ENCODE measurements at places on chromosomes 4 and X.

DNA sequence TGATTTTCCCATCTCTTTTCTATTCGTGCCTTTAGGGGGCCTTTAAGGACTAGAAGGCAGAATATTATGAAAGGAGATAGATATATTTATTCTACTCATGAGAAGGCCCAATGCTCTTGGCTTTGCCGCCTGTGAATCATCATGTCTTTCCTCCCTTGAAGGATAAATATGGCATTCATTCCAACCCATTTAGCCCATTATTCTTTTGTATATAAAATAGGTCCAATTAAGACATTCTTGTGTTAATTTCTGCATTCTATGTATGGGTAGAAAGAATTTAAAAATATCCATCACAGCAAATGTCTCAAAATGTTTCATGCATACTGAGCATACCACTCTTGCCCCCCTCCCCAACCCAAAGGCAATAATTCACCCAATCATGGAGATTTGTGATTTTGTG, 115.1 kb downstream of the AFF2 start:
- no peak for DNase-seq

DNA sequence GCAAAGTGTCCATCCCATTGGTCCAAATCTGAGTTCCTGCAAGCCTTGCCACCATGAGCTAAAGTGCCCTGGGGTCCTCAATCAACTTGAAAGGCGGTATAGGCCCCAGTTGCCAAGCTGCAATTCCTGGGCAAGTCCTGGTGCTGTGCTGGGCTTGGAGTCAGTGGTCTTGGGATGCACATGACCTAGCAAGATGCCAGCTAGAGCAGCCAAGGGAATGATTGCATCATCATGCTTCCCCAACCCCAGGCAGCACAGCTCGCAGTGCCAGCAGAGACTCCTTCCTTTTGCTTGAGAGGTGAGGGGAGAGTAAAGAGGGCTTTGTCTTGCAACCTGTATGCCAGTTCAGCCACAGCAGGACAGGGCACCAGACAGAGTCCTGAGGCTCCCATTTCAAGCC, 50.5 kb downstream of the KCNIP4 start:
- DNase-seq = no peak

DNA sequence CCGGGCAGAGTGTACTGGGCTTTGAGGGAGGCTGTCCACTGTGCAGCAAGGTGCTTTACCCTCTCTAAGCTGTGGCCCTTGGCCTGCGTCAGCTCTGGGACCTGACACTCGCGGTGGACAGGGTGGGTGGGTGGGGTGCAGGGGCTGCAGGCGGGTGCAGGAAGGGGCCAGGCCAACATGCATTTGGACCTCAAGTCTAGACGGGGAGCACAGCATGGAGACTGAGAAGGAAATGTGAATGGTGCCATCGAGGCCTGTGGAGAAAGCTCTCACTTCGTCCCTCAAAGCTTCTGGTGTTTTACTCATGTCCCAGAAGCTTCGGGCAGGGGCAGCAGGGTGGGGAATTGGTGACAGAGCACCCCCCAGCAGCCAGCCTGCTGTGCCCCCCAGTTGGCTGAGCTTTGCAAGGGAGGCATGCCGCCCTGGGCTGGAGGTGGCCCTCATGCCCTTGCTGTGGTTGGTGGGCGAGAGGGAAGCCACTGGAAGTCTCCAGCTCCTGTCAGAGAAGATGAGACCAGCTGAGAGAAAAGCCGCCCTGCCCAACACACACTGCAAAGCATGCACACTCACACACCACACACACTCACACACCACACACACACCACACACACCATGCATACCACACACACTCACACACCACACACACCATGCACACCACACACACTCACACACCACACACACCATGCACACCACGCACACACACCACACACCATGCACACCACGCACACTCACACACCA, 12.3 kb downstream of the PNMA6E start:
- no peak for DNase-seq

- DNase-seq = no peak
These were observed 180.3 kb upstream of the TENM3 start for GRCh38 chr4:182062936-182063335.

DNA sequence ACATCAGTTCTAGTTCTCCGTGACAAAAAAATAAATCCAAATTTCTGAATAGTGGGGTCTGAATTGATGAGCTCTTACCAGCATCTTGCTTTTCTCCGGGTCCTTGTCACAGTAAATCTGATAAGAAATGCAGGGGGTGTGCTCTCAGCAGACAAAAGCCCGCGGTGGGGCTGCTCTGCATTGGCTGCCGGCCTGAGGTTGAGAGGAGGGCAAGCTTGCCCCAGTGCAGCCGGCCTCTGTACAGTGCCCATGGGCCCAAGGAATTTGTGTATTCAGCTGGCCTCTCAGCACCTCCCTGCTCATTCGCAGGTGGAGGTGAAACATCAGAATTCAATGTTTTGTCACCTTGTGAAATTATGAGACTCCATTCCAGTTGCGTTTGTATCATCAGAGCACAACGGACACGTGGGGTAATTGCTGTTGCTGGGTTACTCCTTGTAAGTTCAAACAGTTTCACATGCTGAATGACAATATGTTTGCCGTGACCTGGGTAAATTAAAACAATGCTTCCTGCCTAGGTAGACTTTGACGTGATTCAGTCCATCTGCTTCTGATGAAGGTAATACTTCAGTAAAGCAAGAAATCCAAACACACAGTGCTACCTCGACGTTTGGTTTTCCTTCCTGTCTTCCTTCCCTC, 596.4 kb downstream of the MID1IP1 start:
- DNase-seq = no peak

DNA sequence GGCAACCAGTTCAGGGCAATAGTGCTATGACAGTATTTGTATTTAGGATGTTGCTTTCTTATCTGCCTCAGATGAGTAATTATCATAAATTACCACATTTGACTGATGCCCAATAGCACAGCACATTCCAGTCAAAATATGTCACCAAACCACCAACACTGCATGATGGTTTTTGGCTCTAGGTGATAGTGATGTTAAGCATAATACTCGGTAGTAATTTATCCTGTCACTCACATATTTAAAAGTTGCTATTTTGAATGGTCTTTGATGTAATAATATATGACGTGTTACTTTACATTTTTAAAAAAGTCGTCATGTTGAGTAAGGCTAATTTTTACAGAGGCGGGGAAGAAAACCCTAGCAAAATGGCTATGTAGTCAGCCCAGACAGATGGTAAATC, 42.5 kb downstream of the UNC5C start:
- DNase-seq = no peak

GRCh38 chr4:172978848-172979247, 189.8 kb upstream of the GALNT7 start:
- no peak for DNase-seq

DNA sequence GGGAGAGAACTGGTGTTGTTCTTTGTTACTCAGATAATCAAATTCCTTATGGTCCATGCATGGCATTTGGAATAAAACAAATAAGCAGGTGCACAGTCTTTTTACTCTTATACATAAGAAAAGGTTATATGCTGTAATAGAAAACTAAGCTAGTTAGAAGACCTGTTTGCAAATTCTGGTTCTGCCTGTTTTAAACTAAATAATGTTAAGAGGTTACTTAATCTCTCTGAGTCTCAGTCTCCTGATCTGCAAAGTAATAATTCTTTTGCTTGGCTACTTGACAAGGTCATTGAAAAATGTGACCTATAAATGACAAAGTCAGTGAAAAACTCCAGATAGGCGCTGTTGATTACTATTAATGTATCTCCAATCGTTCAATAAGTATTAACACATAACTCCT, 42.5 kb upstream of the ANXA3 start:
- no peak for DNase-seq

- DNase-seq = no peak
These were observed 31.4 kb upstream of the RBPJ start for GRCh38 chr4:26289401-26289800.

GRCh38 chr4:69104719-69105275, 8.5 kb downstream of the UGT2B7 start:
- no peak for DNase-seq

DNA sequence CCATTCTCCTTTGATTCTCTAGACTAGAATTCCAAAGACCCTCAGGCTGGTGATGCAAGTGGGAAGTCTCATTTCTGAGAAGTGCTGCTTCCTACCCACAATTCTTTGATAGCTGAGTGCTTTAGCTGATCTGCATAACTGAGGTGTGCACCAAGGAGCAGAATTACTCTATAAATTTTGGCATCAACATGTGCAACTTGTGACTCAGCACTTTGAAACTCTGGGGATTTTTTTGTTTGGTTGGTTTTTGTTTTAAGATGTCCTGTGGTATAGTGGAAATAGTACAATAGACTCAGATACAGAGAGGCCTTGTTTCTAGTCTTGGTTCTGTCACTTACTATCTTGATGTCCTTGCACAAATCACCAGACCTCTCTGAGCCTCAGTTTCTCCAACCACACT, 148.4 kb downstream of the AR start:
- no peak for DNase-seq

- DNase-seq = no peak
These were observed 54.0 kb upstream of the FAM120C start for GRCh38 chrX:54237014-54237413.

- DNase-seq = no peak
These were observed 33.7 kb upstream of the MSANTD1 start for GRCh38 chr4:3215256-3215655.

- DNase-seq = no peak
These were observed 37.1 kb downstream of the BRCC3 start for GRCh38 chrX:155108427-155108826.

- DNase-seq = no peak
These were observed 449 bp downstream of the CTPS2 start for GRCh38 chrX:16711893-16712547.

GRCh38 chr4:100826808-100827548, 309.2 kb upstream of the EMCN start:
- DNase-seq = no peak

- no peak for DNase-seq
These were observed 8.9 kb downstream of the MSANTD1 start for GRCh38 chr4:3257556-3258482.

DNA sequence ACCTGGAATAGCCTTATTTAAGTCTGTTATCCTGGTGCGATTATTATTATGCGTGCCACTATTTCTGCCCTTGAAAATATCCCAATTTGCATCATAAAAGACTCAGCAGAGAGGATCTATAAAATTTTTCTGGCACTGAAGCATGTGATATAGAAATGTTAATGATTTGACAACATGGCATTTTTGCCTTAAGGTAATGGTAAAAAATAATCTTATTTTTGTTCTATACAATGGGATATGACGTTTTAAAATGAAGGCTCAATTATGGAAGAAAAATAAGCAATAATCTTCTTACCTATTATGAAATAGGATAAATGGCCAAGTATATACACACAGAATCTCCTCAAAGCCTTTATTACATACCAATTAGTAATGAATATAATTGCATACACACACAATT, 113.5 kb downstream of the PDGFC start:
- no peak for DNase-seq

DNA sequence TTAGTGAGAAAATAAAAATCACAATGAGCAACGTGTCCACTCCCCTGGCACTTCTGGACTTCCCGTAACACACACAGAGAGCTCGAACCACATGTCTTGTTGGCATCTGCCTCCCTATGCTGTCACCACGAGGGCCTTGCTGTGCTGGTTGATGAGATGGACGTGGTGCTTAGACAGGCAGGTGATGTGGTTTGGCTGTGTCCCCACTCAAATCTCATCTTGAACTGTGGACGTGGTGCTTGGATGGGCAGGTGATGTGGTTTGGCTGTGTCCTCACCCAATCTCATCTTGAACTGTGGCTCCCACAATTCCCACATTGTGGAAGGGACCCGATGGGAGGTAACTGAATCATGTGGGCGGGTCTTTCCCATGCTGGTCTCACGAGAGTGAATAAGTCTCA, 40.0 kb downstream of the FGFRL1 start:
- DNase-seq = no peak

DNA sequence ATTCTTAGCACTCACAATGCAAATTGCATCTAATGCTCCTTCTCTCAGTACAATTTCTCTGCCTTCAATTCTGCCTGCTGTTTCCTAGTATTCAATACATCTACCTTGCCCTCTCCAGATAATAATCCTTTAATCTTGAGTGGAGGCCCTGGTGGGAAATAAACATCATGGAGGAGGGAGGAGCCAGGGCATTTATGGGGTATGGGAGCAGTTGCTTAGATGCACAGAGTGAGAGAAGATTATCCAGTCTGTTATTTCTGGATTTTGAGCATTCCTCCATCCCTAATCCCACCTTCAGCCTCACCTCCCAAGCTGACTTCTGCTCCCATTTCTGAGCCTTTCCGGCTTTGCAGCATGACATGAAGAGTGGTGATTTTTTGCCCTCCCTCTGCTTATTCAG, 127.9 kb upstream of the PPP3CA start:
- DNase-seq = no peak

- DNase-seq = no peak
These were observed 27.6 kb downstream of the C4orf54 start for GRCh38 chr4:99629962-99630554.

- DNase-seq = no peak
These were observed 17.8 kb upstream of the RNF4 start for GRCh38 chr4:2451036-2451520.

GRCh38 chr4:109648266-109648996, 54.8 kb downstream of the CASP6 start:
- no peak for DNase-seq

DNA sequence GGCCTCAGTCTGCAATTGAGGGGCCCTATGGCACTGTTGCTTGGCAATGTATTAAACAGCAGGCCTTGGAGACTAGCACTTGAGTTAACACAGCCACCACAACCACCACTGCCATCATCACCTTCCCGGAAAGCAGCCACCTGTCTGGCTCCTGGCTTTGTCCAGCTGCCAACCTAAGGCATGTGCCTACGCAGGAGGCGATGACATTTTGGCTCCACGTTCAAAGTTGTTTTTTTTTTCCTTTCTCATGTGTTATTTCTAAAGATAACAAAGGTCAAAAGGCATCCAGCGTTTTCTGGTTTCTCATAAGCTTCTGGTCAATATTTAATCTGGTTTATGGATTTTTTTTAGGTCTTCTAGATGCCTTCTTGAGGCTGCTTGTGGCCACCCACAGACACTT, 7.5 kb downstream of the CLDN2 start:
- no peak for DNase-seq

- no peak for DNase-seq
These were observed 64.2 kb downstream of the GEMIN8 start for GRCh38 chrX:13965531-13965930.

- DNase-seq = no peak
These were observed 329.1 kb downstream of the FBXW7 start for GRCh38 chr4:152206646-152207377.

GRCh38 chrX:42398967-42399631, 378.9 kb downstream of the PPP1R2C start:
- DNase-seq = no peak

DNA sequence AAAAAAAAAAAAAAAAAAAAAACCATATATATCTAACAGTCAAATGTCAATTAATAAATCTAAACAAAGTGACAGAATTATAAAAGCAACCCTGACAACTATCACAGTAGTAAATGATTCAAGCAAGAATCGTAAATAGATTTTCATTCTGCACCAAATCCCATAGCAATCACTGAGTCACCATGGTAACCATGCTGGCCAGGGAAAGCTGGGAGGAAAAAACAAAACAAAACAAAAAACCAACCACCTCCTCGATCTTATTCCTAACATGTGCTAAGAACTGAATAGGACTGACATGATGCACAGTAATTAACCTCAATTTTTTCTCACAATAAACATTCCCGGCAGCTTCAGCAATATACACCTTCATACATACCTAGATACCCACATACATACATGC, 30.6 kb upstream of the RAB40A start:
- DNase-seq = no peak

- no peak for DNase-seq
These were observed 166.9 kb downstream of the DEFB131A start for GRCh38 chr4:9611101-9611500.

GRCh38 chr4:133484287-133484686, 335.2 kb downstream of the PCDH10 start:
- DNase-seq = no peak

- DNase-seq = no peak
These were observed 253.9 kb downstream of the ANK2 start for GRCh38 chr4:113303315-113303714.

Measured in activated CD4-positive, alpha-beta T cell treated with anti-CD3 and anti-CD28 coated beads for 24 hours (primary cell).